NCI-H1092 (cell line): ENCODE measurements at places on chromosomes 2 and 18.
A peak's percentile ranks its signal among the peaks of the same experiment; 100 is the strongest.

- DNase-seq: no peak
Measured at GRCh38 chr2:117983040-117983439, 30.8 kb downstream of the CCDC93 start.

DNA sequence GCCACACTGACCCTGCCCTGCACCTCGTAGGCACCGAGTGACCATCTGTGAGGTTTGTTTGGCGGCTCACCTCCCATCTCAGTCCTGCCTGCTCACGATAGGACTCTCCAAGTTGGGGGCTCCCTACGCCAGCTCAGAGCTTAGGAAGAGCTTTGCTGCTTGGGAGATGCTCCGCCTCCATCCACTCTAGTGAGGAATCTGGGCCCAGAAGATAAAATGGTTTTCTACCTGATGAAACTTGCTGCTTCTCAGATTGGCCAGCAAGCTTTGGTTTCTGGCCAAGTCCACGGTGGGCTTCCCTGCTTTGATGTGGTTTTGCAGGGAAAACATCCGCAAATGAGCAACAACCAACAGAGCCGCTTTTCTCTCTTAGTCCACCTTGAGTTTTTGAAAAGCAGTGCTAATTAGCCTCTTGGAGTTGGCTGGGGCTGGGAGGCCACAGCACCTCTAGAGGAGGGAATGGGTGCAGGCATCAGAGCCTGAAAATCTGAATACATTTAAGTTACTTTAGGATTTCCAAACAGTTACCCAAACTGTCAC, 42.2 kb downstream of the THNSL2 start:
- DNase-seq: no peak

GRCh38 chr18:34281290-34281689, 56.6 kb upstream of the NOL4 start:
- no peak for DNase-seq

DNA sequence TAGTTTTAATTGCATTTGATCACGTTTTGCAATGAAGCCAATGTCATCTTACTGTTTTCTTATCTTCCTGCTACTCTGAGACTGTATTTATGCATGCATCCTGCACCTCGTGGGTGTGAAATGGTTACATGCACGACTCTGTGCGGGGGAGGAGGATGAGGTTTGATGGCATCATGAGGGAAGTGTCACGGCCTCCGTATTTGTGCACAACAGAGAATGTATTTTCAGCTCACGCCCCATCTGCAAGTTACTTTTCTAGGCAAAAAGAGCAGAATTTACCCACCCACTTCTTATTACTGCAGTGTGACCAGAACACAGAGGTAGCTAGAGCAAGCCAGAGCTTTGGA, 145.1 kb downstream of the TDRD15 start:
- DNase-seq: no peak

DNA sequence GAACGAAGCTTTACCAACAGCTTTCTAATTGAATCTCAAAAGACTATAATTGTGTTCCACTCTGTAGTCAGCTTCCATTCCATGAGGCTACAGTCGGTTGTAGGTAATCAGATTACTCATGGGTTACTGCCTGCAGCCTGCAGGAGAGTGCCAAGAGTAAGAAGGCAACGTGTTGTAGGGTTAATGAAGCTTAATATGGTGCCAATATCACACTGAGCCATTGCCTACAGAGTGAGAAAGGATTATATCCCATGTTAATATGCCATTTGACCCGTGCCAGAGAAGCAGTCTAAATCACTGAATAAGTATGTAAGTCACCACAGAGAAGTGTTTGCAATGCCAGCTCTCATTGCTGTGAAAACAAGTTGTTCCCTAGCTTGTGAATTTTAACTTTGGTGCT, 734.5 kb upstream of the ACVR2A start:
- peak; percentile 2 for DNase-seq

DNA sequence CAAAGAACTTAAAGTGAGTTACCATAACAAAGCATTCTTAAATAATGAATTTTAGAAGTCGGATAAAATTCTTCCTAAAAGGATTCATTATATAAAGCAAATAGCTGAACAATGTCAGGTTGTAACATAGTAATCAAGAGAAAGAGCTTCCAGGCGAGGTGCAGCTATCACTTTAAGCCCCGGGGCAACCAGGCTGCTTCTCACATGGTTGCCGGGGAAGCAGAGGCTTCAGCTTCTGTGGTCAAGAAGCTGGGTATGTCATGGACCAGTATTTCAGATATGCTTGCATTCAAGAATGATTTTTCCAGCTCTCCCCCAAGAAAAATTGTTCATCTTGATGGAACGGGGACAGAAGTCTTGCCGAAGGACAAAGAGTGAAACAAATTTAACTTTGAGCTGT, 23.6 kb upstream of the KYNU start:
- DNase-seq: no peak

GRCh38 chr2:50620783-50621182, 411.1 kb downstream of the NRXN1 start:
- DNase-seq: no peak

DNA sequence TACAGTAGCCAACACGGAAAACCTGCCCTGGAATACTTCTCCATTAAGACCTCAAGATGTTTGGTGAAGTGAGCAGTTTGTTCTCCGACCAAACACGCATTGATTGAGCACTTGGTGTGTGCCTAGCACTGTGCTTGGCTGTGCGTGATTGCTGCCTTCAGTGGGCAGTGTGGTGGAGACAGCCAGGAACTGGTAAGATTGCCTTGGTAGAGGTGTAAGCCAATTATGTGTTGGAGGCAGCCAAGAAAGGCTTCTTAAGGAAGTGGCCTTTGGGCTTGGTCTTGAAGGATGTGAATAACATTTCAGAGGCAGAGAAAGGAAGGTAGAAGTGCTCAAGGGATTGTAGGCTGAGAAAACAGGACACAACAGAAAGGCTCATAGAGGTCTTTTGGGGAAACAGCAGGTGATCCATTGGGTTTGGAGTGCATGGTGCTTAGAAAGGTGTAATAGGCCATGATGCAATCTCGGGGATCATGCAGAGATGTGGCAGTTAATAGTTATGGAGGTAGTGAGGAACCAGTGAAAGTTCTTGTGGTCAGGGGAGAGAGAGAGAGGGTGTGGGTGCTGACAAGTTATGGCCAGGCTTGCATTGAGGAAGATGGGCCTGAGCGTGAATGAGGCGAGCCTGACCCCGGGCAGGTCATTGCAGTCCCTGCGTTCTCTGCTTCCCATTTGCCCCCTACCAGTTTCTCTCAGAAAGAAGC, 6.3 kb downstream of the B3GNT2 start:
- no peak for DNase-seq

DNA sequence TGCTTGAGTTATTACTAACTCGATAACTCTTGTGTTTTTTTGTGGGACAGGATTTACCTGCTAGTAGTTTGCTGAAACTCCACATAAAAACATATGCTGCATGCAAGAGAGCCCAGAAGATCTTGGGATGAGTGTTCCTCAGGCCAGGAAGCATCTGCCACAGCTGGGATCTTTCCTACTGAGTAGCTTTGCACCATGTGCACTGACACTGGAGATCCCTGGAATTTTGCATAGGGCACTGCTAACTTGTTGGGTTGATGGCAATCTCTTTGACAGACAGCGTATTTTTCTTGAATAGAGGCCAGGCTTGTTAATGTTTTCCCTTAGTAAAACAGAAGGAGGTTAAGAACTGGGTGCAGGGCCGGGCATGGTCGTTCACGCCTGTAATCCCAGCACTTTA, 808 bp upstream of the SERPINB11 start:
- no peak for DNase-seq

DNA sequence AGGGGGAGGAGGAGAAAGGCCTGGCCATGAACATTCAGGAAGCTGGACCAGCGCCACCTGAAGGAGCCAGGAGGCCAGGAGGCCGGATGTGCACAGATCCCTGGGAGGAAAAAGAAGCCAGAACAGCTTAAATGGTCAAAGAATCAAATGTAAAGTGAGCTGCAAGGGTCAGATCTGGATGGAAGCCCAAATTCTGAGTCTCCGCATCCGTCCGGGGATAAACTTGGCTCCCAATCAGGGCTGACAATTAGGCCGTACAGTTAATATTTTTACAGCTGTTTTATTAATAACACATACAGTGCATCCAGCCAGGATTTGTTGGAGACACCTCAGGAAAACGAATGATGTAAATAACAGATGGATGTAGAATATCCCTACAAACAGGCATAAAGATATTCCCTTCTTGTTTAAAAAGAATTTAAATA, 495.1 kb upstream of the TCF4 start:
- no peak for DNase-seq
